SK-N-MC (cell line): ENCODE measurements at places on chromosomes 1 and 21.

GRCh38 chr21:9753943-9754342, 767.4 kb upstream of the TPTE start:
- no peak for DNase-seq

GRCh38 chr1:65213271-65214023, 65.4 kb downstream of the AK4 start:
- DNase-seq, result no peak

DNA sequence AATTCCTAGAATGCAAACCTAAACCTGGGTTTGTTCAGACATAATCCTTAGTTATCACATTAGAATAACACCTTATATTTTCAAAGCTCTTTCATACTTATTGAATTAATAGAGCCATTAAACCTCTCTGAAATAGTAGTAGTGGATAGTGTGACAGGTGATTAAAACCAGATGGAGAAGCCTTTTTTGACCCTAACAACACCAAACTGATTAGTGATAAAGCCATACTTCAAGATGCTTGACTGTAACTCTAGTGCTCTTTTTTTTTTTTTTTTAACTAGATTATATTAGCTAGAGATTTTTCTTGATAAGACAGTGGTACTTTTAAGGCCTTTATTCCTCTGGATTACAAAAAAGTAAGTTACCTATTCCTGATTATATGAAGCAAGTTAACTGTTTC, 190.1 kb downstream of the ST6GALNAC3 start:
- DNase-seq, result no peak

- no peak for DNase-seq
Observed at GRCh38 chr1:5374192-5374591, 618.0 kb downstream of the NPHP4 start.

GRCh38 chr1:109199710-109200109, 14.0 kb upstream of the SARS1 start:
- no peak for DNase-seq

DNA sequence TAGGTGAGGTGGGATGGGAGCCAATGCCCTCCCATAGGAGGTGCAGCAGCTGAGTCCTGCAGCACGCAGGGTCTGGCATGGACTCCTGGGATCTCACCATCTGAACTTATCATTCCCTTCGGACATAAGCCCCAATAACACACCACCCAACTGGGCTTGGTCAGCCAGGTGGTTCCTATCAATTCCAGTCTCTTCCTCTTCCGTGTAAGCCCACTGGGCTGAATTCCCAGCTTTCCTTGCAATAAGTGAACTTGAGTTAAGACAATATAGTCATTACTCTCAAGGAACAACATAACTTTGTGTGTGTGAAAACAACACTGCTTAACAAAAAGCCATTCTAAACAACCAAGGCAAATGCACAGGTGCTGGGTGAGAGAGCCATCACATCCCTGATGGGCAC, 86.6 kb upstream of the EDN2 start:
- DNase-seq, result no peak

- no peak for DNase-seq
Observed at GRCh38 chr1:103953386-103953785, 203.7 kb downstream of the AMY1C start.

DNA sequence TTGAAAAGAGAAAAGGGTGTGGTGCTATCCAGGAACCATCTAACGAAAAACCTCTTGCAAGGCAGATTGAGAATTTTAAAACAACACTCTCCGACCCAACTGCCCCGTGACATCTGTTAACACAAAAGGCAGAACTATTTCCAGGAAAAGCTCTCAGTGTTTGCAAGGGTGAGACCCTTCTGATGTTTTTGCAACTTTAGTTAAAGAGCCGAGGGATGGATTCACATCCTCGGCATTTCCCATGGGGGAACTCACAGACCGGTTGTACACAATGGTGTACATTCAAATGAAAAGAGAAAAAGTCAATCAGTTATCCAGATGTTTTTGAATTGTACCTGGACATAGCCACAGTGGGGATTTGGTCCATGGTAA, 120.0 kb downstream of the NGF start:
- no peak for DNase-seq

DNA sequence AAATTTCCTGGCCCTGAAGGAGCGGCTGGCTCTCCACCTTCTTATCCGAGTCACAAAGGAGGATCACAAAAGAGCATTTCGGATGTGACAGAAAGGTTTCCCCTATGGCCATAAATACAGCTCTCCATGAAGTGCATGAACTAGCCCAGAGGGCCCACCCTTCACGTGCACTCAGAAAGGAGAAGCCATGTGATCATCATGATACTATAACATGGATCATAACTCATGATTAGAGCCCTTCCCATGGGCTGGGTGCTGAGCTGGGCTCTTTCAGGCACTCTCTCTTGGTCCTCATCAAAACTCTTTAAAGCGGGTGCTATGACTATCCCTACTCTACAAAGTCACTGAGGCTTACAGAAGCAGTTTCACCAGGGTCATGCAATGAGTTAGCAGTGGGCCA, 135.0 kb downstream of the PTPRU start:
- no peak for DNase-seq

- no peak for DNase-seq
Observed at GRCh38 chr1:53111073-53111556, 31.3 kb downstream of the SLC1A7 start.

- no peak for DNase-seq
Observed at GRCh38 chr1:147050654-147051053, 112.5 kb downstream of the NBPF12 start.

GRCh38 chr1:209250861-209251636, 332.5 kb upstream of the CAMK1G start:
- no peak for DNase-seq

DNA sequence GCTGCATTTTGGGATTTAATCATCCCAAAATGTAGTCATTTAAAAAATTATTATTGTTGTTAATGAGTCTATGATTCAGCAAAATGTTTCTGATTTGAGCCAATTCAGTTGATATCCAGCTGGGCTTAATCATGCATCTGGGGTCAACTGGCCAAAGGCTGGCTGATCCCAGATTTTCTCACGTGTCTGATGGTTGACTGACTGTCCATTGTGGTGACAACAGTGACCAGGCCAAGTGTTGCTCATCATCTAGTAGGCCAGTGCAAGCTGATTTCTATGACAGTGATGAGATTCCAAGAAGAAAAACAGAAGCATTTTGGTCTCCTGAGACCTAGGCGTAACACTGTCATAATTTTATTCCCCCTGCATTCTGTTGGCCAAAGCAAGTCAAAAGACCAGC, 80.1 kb upstream of the ZC3H11B start:
- no peak for DNase-seq

GRCh38 chr1:204151552-204152309, at the start of gene ETNK2:
ETNK2 (minus strand) TSS chr1:204152044; CDS start chr1:204151852, 192 bp downstream.
- no peak for DNase-seq

DNA sequence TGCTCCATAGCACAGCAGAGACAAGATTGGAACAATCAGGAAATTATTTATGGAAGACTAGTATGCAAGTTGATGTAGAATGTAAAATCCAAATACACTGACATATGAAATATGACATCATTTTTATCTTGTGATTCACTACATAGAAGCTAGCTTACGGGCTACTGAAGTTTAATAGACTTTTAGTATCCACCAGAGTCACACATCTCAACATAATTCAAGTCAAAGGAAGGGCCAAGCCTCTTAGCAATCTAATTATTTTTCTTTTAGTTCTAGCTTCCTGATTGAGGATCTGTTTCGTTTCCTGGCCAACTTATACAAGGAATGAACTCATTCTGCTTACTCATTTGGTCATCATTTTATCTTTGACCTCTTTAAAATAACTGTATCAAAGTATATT, 234.4 kb upstream of the CHRM3 start:
- DNase-seq, result no peak

DNA sequence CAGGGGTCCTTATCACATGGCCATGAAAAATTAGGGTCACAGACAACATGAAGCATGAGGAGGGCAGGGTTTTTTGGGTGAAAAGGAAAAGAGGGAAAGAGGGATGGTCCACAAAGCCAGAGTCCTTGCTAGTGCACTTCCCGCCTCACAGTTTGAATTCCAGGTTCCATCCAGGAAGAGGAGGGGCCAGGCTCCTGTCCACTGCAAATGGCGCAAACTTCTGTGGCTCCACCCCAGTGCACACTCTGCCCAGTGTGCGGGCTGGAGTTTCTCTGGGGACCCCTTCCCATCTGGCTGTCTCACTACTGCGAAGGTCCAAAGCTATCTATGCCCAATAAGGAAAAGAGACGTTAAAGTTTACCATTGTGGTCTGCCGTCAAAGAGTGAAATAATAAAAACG, 17.8 kb downstream of the AIM2 start:
- DNase-seq, result no peak

DNA sequence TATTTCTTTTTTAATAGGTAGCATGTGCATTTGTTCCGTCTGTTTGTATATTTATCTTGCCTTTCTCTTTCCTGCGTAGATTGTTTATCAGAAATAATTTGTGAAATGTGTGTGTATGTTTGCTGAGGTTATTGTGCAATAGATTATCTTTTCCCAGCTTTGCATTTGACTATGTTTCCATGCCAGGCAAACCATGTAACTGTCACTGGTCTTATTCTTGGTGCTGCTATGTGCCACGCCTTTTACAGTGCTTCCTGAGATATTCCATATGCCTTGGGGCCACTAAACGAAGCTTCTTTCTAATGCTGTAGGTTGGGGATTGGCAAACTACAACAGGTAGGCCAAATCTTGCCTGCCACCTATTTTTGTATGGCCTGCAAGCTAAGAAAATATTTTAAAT, 598.8 kb downstream of the PLPP3 start:
- DNase-seq, result no peak

DNA sequence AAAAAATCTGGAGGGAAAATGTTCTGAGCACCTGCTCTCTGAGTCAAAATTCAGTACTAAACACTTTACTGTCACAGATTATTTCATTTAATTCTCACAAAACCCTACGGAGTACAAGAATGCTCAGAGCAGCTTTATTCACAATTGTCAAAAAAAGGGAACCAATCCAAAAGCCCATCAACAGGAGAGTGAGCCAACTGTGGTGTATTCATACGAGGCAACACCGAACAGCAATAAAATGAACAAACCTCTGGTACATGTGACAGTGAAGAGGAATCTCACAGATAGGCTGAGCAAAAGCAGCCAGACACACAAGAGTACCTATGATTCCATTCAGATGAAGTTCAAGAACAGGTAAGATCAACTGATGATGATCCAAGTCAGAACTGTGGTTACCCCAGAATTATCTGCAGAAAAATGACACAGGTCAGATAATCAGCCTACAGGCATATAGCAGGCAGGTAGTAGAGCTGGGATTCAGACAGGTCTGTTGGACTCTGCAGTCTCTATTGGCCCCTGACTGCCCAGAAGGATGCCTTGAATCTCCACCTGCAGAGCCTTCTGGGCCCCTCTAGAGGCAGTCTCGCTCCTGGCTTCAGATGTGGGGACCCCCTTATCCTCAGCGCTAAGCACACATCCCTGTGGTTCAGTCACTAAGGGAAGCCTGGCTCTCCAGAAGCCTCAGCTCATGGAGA, 19.2 kb downstream of the SLC9A1 start:
- DNase-seq, result no peak

DNA sequence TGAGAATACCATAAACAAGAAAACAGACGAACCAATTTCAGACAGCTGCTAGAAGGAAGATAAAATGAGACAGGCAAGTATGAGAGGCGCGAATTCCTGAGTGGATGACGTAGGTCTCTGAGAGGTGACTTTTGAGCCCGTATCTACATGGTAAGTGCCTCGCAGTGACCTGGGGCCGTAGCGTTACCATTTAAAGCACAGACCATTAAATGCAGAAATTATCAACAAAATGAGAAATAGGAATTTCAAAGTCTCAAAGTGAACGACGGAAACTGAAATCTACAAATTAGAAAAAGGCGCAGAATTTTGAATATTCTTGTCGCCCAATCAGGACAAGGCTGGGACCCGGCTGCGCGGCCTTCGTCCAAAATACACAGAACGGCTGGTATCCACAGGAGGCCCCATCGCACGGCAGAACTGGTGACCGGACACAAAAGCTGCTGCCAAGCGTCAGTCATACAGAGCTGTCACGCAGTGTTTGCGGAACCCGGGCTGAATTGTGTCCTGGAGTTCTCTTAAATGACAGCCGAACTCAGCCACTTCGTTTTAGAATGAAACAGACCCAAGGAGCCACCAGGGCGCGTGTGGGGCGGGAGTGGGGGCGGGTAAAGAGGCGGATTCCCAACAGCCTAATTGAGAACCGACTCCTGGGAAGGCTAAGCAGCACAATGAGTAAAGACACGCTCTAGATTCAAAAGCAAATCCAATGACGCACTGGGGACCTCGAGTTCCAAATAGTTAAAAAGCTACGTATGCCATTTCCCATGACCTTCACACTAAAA, 13.8 kb upstream of the BOLA1 start:
- no peak for DNase-seq

DNA sequence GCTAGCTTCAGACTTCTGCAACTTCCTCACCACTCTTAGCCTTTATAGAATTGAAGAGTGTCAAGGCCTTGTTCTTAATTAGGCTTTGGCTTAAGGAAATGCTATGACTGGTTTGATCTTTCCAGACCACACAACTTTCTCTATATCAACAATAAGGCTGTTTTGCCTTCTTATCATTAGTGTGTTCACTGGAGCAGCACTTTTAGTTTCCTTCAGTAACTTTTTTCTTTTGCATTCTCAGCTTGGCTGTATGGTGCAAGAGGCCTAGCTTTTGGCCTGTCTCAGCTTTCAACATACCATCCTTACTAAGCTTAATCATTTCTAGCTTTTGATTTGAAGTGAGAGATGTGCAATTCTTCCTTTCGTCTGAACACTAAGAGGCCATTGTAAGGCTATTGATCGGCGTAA, 8.6 kb downstream of the PRKACB start:
- DNase-seq, result no peak

DNA sequence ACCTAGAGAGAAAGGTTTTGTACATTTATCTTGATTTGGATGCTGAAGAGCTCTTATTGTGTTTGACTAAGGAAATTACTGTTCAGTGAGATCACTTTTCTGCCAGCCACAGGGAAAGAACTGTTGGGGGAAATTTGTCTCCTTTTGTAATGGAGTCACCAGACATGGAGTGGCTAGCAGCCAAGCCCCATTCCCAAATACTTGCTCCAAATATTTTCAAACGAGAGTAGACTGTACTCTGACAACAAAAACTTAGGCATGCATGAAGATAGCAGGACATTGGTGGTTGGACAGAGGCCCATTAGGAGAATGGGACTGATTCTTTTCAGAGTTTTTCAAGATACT, 21.1 kb downstream of the IPO9 start:
- DNase-seq, result no peak

GRCh38 chr1:112074711-112075110, 85.2 kb upstream of the KCND3 start:
- DNase-seq, result no peak

DNA sequence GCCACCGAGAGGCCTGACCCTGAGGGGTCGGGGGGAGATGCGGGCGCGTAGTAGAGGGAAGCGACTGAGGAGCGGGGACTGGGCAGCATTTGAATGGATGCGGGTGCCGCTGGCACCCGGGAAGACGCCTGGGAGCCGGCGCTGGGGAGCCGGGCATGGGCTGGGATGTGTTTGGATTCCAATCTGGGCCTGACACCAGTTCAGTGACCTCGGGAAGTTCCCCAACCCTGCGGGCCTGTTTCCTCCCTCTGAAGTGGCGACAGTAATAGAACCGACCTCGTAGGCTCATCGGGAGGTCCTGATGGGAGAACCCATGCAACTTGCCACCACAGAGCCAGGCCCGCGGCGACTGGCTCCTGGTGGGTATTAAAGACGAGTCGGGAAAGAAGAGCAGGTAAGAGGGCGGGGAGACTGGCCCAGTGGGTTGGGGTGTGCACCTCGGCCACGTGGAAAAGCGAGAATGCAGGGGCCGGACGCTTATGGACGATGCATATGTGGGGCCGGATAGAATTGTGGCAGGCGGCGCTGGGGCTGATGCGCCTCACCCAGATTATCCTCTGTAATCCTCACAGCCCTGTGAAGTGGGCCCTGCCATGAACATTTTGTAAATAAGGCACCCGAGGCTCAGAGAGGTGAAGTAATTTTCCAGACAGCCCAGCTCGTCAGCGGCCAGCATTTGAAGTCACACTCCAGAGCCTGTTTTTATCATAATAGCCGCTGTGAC, 105.8 kb downstream of the SLC16A1 start:
- DNase-seq, result no peak
